ENCODE measurements at places on chromosomes 12 and 14.

DNA sequence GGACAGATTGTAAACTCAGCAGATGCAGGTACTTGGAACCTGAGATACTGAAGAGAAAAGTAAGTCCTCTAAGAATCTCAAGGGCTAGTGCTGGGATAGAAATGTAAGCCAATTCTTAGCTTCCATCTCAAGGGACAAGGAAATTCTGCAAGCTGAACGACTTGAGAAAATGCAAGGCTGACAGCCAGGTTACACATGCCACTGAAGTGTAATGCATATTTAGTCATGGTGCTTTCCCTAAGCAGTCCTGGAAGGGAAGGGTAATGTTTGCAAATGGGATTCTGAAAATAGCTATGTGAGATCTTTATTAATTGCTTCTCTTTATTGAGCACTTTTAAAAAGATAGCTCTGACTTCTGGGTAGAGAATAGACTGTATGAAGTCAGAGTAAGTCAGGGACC, 402.7 kb upstream of the SEL1L start:
- DNase-seq: no peak

DNA sequence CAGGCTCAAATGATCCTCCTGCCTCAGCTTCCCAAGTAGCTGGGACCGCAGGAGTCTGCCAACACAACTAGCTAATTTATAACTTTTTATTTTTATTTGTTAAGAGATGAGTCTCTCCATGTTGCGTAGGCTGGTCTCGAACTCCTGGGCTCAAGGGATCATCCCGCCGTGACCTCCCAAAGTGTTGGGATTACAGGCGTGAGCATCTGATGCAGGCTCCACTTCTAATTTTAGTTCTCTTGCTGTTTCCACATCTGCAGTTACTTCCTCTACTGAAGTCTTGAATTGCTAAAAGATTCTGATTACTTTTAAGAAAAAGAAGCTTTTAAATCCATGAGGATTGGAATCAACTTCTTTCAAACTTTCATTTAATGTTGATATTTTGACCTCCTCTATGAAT, 13.4 kb upstream of the SNX6 start:
- DNase-seq: no peak

GRCh38 chr12:6538420-6539313, 4.3 kb downstream of the GAPDH start:
- no peak for DNase-seq

GRCh38 chr12:21111732-21112131, 19.3 kb upstream of the SLCO1B1 start:
- no peak for DNase-seq

DNA sequence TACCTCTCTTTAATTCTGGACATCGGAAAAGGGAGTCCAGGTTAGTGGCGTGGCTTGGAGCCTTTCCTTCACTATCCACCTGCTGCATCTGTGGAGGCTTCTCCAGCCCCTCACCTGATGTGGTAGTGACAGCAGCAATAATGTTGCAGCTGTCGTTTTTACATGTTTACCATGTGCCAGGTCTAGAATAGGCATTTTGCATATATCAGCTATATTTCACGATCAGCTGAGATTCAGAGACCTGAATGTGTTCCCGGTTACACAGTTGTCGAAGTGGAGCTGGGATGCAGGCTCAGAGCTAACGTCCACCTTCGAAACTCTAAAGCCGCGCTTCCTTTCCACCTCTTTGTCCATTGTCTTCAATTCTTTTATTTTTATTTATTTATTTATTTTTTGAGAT, 91.0 kb downstream of the BORCS5 start:
- no peak for DNase-seq

GRCh38 chr12:55688716-55689655, 18.7 kb downstream of the ITGA7 start:
- no peak for DNase-seq

GRCh38 chr12:57046086-57046791, 3.7 kb downstream of the MYO1A start:
- DNase-seq: no peak

DNA sequence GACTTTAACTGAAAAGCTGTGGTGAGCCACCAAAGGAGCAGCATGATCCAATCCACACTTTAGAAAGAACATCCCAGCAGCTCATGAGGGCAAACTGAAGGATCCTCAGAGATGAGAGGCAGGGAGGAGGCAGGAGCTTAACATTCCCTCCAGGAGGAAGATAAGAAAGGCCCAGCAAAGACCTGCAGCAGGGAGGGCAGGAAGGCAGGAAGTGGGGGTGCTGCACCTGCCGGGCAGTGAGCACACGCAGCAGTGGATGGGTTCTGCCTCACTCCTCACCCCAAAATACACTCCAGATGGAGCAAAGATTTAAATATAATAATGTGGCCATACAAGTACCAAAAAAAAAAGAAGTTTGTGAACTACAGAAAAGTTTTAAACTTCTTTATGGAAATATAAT, 48.4 kb downstream of the GCH1 start:
- DNase-seq: no peak

DNA sequence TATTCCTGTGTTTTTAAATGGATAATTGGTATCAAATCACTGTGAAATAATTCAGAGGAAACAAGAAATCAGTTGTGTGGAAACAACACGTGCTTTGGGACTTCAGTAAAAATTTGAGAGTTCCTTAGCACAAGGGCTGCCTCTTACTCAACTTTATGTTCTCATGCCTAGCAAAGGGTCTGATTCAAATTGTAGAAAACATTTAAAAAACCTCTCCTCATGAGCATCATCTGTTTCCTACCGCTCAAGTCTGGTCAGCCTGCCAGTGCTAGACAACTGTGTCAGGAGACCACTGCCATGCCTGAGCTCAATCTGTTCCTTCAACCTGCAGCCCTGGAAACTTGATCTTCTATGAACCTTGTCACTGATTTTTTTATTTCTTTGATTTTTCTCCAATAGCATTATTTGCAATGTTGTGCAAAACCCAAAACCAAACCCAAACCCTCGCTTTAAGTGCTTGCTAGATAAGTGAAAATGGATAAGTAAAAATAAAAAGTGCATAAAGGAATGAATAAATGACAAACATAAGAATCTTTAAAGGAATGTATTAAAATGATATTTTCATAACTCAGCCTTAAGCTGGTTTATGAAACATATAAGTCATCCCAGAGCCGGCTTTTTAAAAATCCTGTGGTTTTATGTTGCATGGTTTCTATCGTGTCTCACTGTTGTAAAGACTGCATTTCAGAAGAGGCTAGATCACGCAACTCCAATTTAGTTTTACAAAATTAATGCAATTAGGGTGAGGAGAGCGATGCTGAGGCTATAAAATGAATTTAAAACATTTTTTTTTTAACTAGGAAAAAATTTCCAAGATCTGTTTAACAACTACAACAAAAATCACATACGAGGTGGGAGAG, 361.2 kb upstream of the PDE3A start:
- DNase-seq: no peak

GRCh38 chr12:50964432-50964831, 12.1 kb downstream of the HIGD1C start:
- no peak for DNase-seq

- DNase-seq: no peak
These were observed 573.7 kb downstream of the ALG10 start for GRCh38 chr12:34595749-34596733.

DNA sequence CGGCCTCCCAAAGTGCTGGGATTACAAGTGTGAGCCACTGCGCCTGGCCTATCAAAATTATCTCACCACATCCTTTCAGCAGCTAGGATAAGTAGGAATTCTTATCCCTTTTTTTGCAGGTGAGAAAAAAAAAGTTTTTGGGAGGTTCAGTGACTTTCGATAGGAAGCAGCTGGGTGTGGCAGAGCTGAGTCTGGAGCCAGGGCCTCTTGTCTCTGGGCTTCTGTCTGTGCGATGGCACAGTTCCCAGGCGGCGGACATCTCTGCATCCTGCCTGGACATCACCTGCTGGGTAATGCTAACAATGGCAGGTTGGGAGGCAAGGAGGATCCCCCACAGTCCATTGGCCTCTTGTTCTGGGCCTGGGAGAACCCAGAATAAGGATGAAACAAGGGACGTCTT, 12.5 kb downstream of the NRXN3 start:
- DNase-seq: no peak

- no peak for DNase-seq
These were observed 101.0 kb downstream of the RALGAPA1 start for GRCh38 chr14:35708062-35708461.

DNA sequence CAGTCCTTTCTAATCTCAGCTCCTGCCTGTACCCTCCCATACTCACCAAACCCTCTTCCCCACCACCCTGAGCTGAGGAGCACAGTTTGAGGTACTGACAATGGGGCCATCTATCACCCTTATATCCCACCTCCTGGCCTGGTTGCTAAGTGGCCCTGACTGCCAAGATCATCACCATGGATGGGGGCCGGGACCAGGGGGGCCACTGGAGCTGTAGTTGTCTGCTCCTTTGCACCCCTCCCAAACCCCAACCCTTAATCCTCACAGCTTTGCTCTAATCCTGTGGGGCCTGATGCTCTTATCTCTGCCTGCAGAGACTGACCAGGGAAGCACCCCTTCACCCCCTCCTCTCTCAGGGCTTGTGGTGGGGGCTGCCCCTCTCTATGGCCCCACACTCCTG, 395 bp upstream of the GNB3 start:
- DNase-seq: no peak

- DNase-seq: no peak
These were observed 153.1 kb upstream of the DCN start for GRCh38 chr12:91335699-91336098.

GRCh38 chr12:75606956-75607355, 95.5 kb upstream of the KRR1 start:
- DNase-seq: no peak

- DNase-seq: no peak
These were observed 332 bp upstream of the TBC1D30 start for GRCh38 chr12:64824130-64824499.

- no peak for DNase-seq
These were observed 3.8 kb upstream of the GZMH start for GRCh38 chr14:24613241-24613640.

GRCh38 chr14:89813617-89814031, 140.9 kb downstream of the EFCAB11 start:
- DNase-seq: no peak

- DNase-seq: no peak
These were observed 258.8 kb upstream of the USP15 start for GRCh38 chr12:62001424-62001823.

Data from effector memory CD8-positive, alpha-beta T cell (primary cell).